CD4-positive, alpha-beta T cell treated with Interleukin-21 for 1 hour (primary cell): ENCODE measurements at places on chromosomes 4 and X.
A peak's percentile ranks its signal among the peaks of the same experiment; 100 is the strongest.

GRCh38 chr4:12123707-12124106 is 695.0 kb upstream of the HS3ST1 start:
- no peak for DNase-seq

GRCh38 chrX:156002507-156002906 is 5.0 kb downstream of the IL9R start:
- no peak for DNase-seq

DNA sequence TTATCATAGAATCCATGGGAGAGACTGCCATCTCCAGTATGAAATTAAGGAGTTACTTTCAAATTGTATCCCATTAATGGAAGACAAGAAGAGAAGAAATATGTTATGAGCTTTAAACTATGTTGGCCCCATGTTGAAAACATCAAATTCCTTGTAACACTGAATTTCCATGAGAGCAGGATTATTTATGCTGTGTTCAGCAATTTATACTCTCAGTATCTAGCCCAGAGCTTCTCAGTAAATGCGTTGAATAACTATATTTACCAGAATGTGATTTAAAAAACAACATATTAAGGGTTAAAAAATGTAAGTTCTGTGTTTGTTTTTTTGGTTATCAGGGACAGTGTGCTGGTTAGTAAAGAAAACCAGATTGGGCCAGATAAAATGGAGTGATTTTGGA is 74.2 kb downstream of the ADGRL3 start:
- no peak for DNase-seq

DNA sequence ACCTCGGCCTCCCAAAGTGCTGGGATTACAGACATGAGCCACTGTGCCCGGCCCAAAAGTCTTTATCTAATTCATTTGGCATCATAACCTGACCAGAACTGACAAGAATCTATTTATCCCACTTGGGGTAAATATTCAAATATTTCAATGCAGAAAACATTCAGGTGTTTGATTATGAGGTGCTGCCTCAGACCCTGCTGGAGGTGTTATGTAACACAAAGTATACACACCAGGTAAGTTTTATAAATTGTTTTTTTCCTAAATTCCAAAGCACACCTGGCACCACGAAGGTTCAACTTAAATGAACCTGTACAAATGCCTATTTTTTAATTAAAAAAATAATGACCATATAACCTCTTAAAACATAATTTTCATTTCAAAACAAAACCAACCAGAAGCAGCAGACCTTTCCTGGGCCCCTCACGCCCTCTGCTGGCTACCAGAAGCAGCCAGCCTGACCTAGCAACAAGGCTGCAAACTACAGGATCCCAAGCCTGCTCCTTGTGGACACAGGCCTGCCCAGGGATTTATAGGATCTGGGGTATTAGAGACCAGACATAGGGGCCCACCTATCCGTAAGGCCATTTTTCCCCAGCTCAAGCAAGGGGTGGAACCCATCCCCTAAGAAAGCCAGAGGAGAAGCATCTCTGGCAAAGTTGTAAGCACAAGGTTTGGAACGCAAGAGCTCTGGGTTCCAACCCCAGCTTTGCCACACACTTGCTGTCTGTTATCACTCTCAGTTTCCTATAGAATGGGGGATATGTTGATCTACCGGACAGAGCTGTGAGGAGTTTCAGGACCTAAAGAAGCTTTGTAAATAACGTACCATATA is 11.7 kb downstream of the OTUD5 start:
- peak; percentile 67 for DNase-seq

DNA sequence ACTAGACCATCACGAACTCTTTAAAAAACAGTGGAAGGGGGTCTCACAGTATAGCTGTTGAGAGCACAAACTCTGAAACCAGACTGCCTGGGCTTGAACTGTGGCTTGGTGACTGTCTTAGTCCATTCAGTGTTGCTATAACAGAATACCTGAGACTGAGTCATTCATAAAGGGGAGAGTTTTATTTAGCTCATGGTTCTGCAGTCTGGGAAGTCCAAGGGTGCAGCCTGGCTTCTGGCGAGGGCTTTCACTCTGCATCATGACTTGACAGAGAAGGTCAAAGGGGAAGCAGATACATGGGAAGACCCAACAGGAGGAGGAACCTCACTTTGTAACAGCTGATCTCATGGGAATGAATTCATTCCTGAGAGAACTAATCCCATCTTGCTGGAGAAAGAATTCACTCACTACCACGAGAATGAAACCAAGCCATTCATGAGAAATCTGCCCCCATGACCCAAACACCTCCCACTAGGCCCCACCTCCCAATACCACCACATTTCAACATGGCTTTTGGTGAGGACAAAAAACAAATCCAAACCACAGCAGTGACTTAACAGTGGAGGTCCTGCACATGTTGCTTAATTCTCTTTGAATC is 116.7 kb upstream of the STOX2 start:
- DNase-seq, result no peak

- DNase-seq, result no peak
Measured at GRCh38 chr4:15938640-15939039, at the start of gene FGFBP1. FGFBP1 (minus strand) TSS chr4:15938740; CDS start chr4:15936632, 2,108 bp downstream.

DNA sequence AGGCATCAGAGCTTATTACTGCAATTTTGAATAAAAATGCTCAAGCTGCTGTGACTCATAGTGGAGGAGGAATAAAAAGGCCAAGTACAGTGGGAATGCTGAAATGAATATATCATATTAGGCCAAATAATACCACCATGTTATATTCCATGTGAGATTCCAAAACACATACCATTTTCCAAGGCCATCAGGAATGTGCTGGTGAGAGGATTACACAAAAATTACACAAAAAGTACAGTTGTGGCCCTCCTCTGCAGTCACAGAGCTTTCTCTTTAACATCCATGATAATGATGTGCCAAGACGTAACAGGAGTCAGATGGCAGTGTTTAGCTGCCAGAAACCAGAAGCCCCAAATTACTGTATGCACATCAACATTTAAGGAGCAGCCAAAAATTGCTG is 153.5 kb downstream of the PCDH18 start:
- DNase-seq, result no peak

GRCh38 chr4:25743971-25744370 is 88.3 kb downstream of the SLC34A2 start:
- DNase-seq, result no peak

- no peak for DNase-seq
Measured at GRCh38 chr4:54076673-54077072, 12.3 kb upstream of the CHIC2 start.

- DNase-seq, result no peak
Measured at GRCh38 chrX:140480765-140481164, 24.1 kb downstream of the SOX3 start.

GRCh38 chr4:58983887-58984286 is 1873.7 kb upstream of the IGFBP7 start:
- no peak for DNase-seq

- no peak for DNase-seq
Measured at GRCh38 chr4:173181848-173182247, 13.2 kb downstream of the GALNT7 start.

GRCh38 chr4:51868449-51868847 is 25.5 kb downstream of the DCUN1D4 start:
- DNase-seq, result no peak

DNA sequence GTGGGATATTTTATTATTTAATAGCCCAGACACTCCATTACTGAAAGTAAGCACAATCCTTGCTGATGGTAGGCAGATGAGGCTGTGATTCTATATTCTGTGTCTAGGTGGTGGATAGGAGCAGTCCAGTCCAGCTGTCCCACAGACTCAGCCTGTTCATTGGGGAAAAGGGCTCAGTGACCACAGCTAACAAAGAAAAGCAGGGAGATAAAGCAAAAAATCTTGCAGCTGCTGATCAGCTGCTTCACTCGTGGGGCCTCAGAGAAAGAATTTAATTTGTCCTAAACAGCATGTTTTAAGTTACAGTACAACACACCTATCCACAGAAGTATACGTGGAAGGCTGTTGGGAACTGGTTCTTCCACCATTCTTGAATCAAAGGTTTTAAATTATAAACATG is 40.7 kb upstream of the ANK2 start:
- DNase-seq, result no peak
